GF-D8 (cell line): ENCODE measurements at places on chromosomes 7 and 10.

DNA sequence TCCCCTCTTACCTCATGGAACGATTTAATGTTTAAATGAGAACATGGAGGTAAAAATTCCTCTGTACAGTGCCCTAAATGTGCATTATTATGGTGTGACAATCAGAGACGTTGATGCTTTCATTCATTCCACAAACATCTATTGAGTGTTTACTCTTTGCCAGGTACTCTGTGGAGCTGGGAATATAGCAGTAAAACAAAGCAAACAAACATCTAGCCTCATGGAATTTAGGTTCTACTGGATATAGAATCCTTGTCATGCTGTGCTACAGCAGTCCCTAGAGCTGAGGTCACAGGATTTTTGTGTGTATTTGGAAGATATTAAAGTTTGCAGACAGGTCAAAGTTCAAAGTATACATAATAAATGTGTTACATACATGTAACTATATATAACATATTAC, 140.7 kb downstream of the CUBN start:
- DNase-seq: no peak

DNA sequence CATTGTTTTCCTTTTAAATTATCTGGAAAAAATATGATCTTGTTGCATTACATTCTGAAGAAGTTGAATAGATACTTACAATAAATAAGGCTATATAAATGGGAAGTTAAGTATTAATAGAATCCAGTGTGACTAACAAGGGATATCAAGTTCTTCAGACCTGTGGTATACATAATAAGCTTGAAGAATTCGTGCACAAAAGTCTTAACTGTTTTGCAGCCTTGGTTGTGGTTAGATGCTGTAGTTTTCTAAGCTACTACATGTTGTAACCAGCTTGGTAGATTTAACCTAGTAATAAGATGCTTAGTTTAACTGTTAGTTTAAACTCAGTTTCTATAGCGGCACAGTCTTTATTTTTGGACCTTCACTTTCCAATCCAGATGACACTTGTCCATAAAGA, 106.2 kb upstream of the GLCCI1 start:
- DNase-seq: no peak

- no peak for DNase-seq
Observed at GRCh38 chr7:38000272-38000671, 79.8 kb downstream of the EPDR1 start.

- DNase-seq: no peak
Observed at GRCh38 chr7:2098056-2098455, 134.7 kb downstream of the MAD1L1 start.

GRCh38 chr10:63977329-63977923, 456.2 kb downstream of the REEP3 start:
- no peak for DNase-seq

- no peak for DNase-seq
Observed at GRCh38 chr7:46630031-46630430, 709.0 kb upstream of the IGFBP3 start.

- no peak for DNase-seq
Observed at GRCh38 chr10:23581906-23582450, 143.1 kb downstream of the OTUD1 start.

DNA sequence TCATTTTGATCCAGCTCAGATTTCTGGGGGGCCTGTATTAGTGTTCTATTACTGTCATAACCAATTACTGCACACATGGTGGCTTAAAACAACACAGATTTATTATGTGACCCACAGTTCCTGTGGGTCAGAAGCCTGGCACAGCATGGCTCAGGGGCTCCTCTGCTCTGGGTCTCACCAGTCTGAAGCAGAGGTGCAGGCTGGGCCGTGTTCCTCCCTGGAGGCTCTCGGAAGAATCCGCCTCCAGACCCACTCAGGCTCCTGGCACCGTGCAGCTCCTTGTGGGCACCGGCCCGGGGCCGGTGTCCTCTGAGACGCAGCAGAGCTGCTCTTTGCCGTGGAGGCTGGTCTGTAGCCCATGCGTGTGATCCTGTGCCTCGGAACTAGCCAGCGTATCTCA, 61.5 kb downstream of the RAMP3 start:
- DNase-seq: no peak

DNA sequence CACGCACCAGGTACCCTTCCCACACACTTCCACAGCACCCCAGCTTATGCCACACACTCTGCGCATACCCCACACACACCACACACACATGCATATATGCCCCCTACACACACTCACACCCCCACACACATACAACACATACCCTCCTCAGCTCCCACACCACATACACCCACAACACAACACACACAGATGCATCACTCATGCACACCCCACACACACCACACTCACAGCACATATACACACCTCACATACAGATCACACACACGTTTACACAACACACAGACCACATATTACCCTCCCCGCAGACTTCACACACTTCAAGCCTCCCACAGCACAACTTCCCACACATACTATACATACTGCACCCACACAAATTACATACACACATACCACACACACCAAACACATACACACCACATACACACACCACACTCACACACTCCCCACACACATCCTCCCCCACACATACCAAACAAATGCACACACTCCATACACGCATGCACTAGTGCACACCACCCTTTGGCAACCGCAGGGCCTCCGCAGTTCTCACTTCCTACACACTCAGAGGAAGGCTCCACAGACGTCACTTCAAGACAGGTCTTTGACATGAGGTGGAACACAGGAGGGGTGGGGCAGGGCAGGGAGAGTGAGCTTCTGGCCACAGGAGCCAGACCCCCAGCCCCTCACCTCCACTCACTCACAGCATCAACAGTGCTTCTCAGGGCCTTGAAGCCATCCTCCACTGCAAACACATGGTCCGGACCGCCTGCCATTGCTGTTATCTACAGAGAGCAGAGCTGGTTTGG, 18.5 kb upstream of the ANTXRL start:
- DNase-seq: no peak

- no peak for DNase-seq
Observed at GRCh38 chr7:668139-668931, 58.2 kb upstream of the DNAAF5 start.

- DNase-seq: no peak
Observed at GRCh38 chr10:78649429-78649828, 419.3 kb upstream of the ZMIZ1 start.

GRCh38 chr7:132255898-132256297, 320.4 kb downstream of the PLXNA4 start:
- DNase-seq: no peak

GRCh38 chr10:128055061-128055868, 71.0 kb downstream of the MKI67 start:
- DNase-seq: no peak

DNA sequence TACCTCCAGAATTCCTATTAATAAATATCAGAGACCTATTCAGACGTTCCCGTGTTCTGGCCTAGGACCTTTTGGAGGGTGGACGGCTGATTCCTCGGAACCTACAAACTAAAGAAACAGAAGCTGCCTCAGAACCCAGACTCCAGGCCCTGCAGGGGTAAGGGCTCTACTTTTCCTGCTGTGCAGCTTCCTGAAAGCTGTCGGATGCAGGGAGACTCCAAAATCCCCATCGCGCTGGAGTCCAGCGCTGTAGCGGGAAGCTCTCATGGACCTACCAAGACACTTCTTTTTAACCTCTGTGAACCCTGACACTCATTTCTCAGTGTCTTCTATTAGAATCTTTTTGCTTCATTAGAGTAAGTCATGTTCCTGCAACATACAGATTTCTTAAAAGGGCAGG, 244.5 kb upstream of the PITRM1 start:
- DNase-seq: no peak

GRCh38 chr10:113287592-113287991, 265.3 kb upstream of the HABP2 start:
- no peak for DNase-seq

DNA sequence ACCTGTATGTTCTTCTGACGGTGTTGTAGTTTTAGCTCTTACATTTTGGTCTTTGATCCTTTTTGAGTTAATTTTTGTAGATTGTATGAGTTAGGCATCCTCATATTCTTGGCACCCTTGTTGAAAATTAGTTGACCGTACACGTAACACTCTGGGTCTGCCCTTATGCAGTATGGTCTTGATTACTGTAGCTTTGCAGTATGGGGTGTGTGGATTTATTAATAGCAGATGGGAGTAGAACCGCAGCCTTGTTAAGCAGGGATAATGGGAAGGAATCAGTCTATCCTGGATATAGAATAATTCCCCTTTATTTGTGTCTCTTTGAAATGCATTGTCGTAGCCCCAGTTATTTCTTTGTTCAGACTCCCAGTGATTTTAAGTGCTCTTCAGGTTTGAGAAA, 95.5 kb downstream of the UBE3C start:
- DNase-seq: no peak

DNA sequence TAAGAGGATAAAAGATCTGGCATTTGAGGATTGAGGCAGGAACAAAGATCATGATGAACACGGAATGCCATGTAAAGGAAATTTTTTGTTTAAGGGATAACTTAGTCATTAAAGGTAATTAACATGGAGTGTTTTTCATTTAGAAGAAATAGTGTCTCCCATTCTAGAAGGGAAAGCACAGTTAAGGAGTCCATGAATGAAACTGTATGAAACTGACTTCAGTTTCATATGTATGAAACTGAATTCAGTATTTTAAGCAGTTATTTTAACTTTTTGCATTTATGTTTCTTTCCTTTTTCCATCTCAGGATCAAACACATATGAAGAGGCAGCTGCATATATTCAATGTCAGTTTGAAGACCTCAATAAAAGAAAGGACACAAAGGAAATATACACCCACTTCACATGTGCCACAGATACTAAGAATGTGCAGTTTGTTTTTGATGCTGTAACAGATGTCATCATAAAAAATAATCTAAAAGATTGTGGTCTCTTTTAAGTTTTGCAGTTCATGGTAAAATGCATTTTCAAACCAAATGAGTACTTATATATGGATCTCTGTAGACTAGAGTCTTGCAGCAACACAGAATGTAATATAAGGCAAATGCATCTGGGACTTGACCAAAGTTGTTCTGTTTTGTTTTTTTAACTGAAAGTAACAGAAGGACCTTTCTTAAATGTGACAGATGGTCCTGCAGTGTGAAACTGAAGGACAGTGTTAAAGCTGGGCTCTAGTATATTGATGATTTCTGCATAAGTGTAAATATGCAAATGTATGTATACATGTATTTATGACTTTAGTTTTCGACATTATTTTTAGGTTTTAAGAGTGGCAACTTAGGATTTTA, 82.6 kb downstream of the GNAI1 start:
- DNase-seq: no peak

- no peak for DNase-seq
Observed at GRCh38 chr7:146131701-146132100, 15.1 kb downstream of the CNTNAP2 start.

DNA sequence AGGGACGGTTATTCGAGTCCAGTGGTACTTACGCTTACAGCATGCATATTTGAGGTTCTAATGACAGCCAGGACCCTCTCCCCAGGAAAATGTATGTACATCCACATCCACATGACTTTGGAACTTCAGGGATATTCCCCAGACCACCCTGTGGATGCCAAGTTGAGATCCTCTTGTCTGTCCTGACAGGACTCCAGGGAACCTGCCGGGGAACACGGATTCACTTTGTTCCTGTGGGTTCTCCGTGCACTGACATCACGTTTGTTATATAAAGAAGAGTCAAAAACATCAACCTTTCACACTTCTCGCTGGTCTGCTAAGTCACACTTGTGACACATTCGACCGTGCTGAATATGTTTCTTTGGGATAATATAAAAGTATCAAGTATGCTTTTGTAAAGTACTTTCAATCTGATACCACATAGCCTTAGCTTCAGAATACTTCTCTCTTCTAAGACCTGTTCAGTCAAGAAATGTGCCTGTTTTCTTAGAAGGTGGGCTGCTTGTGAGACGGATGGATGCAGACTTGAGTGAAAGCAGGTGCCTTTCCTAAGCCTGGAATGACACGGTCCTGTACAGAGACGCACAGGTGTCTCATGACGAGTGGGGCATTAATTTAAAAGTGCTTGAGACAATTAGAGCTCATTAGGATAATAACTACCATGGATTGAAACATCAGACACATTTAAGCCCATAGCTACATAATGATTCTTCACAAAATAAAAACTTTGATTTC, 38.7 kb downstream of the CALML5 start:
- DNase-seq: no peak

DNA sequence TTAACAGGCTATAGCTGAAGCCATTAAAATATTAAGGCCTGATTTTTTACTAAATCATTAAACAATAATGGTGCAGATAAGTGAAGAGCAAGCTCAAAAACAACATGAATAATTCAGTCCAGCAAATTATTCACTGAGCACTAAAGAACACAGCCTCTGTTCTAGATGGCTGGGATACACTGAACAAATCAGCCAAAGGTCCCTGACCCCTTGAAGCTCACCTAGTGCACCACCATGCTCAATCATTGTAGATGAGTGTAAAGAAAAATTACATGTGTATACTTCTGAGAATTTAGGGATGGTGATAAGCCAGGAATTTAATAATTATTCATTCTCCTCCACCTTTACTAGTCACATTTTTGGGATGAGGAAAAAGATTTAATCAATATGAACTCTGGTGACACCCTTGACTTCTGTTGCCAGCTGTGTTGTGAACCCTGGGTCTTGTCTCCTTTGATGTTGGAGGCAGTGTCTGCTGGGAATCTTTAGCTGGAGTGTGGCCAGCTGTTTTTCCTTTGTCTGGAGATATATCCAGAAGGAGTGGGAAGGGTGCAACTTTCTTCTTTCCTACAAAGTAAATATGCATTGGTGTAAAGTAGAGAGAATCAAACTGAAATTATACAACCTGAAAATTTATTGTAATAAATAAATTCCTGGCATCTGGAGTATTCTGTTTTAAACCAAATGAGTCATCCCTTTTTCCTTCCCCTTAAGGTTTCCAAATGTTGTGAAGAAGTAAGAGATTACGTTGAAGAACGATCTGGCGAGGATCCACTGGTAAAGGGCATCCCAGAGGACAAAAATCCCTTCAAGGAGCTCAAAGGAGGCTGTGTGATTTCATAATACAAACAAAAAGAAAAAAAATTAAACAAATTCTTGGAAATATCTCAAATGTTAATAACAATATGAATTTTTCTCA, 4.0 kb downstream of the GNGT1 start:
- DNase-seq: no peak

DNA sequence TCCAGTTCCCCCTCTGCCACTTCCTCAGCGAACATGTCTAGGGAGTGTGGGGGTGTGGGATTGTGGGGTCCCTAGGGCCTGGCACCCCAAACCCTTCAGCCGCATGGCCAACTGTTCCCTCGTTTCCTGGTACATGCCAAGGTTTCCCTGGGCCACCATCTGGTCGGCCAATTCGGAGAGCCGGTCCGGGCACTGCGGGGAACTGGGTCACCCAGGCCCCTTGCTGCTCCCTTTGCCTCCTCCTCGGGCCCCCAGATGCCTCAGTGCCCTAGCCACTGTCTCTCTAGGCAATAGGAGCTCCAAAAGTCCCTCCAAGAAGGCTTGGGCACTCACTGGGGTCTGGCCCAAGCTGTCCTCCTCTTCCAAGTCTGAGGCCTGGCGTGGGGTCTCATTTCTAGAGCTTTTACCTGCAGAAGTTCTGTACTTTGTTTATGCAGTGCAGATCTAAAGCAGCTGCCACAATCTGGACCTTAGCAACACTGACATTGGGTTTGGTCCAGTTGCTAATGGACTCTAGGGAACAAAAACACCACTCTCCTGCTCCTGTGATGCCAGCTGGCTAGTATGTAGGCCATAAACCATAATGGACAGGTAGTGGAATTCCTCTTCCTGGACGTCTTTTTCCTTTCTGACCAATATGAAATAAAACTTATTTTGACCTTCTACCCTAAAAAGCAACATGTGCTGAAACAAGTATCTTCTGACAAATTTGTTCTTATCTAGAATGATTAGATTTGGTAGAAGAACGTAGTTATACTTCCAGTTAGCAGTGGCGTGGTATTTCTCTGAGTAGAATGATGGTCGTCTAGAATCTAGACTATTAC, 172.9 kb downstream of the LRRC4 start:
- no peak for DNase-seq

- no peak for DNase-seq
Observed at GRCh38 chr7:109456116-109456515, 886.4 kb downstream of the DNAJB9 start.
